Caudate nucleus (tissue), 63 donors: ENCODE measurements at places on chromosomes 2 and 18.

DNA sequence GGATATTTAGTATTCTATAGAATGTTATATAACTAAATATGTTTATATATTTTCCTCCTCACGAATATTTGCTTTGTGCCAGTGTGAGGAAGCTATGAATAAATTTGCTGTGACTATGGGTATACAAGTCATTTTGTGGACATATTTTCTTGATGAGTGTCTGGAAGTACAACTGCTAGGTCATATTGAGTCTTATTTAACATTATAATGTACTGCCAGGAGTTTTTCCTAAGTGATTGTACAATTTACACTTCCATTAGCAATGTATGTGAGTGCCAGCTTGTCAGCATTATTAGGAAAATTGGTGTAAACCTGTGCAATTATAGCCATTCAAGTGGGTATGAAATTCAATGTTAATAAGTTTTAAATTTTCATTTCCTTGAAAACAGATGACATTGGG is 1328.9 kb upstream of the TMEFF2 start:
- DNase-seq, result no peak

- DNase-seq, result no peak
Observed at GRCh38 chr18:27520401-27520800, 335.3 kb upstream of the CHST9 start.

GRCh38 chr2:45962177-45962921 is 310.9 kb downstream of the PRKCE start:
- DNase-seq, result peak; percentile 42

DNA sequence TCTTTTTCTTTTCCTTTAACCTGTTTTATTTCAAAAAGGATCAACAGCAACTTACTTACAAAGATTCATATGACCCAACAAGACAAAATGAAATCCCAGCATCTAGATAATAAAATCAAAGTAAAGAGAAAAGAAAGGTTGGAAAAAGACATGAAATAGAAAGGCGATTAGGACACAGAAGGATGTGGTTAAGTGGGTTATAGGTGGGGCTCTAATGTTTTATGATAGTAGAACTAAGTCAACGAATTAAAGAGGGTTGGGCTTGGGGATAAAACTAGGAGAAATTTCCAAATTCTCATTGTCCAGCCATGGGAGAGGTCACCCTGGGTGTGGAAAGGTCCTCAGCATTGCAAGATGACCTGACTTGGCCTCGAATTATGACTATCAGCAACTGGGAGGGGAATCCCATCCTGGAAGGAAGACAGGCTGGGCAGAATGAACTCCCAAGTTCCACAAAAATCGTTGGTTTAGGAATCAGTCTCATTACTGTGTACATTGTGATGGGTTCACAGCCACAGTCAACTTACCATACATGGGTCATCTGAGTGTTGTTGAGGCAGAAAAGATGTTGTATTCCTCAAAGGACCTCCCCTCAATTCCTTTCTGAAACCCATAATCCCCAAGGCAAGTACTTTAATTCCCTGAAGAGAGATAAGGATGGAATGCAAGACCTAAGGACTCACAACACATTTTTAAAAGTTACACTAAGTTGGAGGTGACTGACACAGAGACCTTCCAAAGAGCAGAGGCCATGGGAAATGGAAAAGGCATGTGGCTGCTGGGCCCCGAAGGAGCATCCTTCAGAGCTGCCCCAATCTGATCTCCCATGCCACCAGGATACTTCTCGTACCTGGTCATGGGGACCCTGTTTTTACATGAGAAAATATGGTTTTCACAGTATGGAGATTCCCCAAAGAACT is 167.6 kb downstream of the UXS1 start:
- DNase-seq, result no peak

GRCh38 chr2:8154936-8155335 is 526.9 kb upstream of the ID2 start:
- DNase-seq, result no peak

DNA sequence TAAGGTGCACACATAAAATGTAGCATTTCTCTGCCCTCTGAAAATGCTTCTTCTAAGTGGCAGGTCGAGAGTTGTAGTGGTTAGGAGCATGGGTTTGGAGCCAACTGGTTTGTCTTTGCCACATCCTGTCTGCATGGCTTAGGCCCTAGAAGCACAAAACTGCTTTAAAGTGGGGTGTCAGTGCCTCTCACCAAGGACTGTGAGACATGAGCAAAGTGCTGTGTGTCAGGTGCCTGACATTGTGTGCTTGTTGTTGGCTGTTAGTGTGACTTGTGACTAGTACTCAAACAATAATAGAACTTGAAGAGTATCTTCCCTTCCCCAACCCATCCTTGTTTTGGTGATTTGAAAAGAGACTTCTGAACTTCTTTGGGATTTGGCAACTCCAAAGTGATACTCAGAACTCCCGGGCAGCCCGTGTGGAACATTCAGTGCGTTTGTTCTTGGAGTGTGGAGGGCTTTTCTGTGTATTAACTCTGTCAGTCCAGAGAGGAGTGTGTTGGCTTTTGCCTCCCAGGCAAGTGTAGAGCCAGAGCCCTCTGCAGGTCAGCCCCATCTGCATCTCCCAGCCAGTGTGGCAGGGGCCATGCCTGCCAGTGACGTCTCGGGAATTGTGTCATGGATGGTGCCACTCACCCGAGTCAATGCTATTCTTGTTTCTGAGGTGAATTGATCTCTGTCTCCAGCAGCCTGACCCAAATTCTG is 5.0 kb downstream of the MGAT5 start:
- peak; percentile 58 for DNase-seq

GRCh38 chr2:50952596-50952995 is 79.3 kb downstream of the NRXN1 start:
- no peak for DNase-seq

- DNase-seq, result no peak
Observed at GRCh38 chr2:172877826-172878225, 142.2 kb downstream of the RAPGEF4 start.

DNA sequence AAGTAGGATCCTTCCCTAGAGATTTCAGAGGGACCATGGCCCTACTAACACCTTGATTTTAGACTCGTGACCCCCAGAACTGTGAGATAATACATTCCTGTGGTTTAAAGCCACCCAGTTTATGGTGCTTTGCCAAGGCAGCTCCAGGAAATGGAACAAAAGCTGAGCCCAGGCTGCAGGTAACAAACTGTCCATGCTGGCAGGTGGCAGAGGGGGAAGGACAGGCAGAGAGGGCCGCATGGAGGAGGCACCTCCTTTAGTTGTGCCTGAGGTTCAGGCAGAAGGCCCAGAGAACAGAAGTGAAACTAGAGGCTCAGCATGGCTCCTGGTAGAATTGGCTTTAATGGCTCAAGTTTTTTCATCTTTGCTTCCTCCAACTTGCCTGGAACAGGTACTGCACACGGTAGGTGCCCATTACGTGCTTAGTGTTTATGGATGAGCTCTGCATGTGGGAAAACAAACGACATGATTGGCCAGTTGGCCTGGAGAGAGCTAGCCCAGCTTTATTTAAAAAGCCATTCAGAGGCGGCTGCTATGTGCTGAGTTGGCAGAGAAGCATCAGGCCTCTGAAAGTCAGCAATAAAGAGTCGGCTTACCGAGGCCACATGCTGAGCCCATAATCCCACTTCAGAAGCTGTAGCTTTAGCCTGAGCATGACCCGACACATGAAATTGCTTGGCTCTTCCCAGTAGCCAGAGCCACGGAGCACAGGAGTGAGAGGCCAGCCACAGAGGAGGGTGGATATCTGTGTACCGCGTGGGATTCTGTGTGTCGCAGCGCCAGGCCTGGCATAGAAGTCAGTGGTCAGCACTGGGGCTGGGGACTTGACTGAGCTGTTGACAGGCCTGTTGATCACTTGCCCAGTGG is 36.5 kb downstream of the HS1BP3 start:
- no peak for DNase-seq

- DNase-seq, result no peak
Observed at GRCh38 chr2:169734169-169734847, 676 bp downstream of the KLHL23 start.

GRCh38 chr18:61831071-61831470 is 61.7 kb downstream of the RNF152 start:
- no peak for DNase-seq

GRCh38 chr2:149331023-149331400 is 625 bp downstream of the LYPD6 start:
- DNase-seq, result no peak

- DNase-seq, result no peak
Observed at GRCh38 chr2:75558786-75559679, 1.7 kb downstream of the EVA1A start.

- no peak for DNase-seq
Observed at GRCh38 chr18:54149078-54149697, 75.3 kb downstream of the MBD2 start.

DNA sequence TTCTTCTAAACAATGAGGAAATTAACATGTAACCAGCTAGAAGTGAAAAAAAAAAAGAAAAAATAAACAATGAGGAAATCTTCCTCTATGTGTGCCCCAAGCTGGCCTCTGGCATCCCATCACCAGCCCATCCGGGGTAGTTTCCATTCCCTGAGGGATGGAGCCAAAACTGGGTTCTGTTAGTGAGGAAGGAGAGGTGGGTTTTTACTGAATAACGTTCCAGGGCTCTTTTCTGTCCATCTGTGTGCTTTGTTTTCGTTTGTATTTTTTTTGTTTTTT is 9.7 kb downstream of the EFHD1 start:
- no peak for DNase-seq

DNA sequence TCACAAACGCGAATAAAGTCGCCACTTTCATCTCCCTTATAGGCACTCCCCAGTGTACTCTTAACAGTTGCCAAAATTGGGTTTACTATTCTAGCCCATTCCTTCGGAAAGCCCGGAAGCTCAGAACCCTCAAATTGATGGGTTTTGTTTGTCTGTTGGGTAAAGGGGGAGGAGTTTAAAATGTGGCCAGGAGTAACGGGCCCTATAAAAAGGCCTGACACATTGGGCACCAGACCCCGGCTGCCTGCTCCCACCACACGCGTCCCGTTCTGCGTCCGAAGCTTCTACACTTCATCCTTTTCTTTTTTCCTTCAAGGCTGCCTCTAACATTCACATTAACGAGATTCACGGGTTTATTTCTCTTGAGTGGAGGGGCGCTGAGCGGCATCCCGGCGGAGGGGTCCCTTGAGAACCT is 837 bp downstream of the NHEJ1 start:
- DNase-seq, result no peak

- no peak for DNase-seq
Observed at GRCh38 chr18:12989397-12990122, 1.6 kb upstream of the CEP192 start.

- no peak for DNase-seq
Observed at GRCh38 chr2:118431997-118432396, 343.7 kb downstream of the INSIG2 start.

GRCh38 chr2:44652701-44653100 is 288.8 kb upstream of the SIX3 start:
- no peak for DNase-seq

- DNase-seq, result no peak
Observed at GRCh38 chr18:2535419-2535910, 35.8 kb downstream of the METTL4 start.

DNA sequence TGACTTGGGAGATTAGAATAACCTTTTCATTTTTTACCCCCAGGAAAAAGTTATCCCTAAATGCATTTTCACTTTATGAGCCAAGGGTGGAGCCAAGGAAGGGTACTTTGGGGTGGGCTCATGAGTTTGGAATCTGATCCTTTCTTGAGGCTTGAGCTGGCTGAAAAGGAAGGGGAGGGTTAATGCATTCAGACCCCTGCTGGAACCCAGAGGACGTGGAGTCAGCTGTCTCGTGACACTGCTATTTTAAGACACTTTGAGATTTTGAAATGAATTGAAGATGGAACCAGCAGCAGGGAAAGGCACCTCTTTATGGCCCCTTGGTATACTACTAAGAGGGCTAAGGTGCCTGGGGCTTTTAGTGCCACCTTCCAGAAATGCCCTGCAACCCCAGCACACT is 90.4 kb downstream of the MARCHF4 start:
- DNase-seq, result no peak

GRCh38 chr2:11477994-11478393 is 12.0 kb upstream of the E2F6 start:
- peak; percentile 86 for DNase-seq

DNA sequence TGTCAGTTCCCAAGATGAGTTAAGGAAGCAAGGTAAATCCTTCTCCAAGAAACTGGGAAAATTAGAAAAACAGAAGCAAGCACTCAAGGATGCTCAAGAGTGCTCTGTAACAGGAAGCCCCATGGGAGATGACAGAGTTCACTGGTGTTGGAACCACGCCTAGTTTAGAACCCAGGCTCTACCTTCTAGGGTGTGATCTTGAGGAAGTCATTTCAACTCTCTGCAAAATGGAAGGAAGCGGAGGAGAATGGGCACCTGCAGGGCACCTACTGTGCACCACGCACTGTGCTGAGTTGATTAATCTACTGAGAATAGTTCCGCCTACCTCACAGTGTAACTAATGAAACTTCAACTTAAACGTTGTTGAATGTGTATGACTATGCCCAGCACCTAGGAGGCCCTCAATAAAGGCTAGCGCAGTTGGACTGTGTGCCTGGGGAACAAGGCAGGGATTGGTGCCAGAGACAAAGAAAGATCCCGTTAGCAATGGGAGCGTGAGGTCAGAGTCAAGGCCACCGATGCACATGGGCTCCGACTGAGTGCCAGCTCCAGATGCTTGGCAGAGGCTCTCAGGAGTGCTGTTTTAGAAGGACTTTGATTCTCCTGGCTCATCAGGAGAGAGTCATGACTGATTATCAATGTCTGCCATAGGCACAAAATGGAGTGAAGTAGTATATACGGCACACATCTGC is 93.7 kb downstream of the MAPK4 start:
- DNase-seq, result no peak

DNA sequence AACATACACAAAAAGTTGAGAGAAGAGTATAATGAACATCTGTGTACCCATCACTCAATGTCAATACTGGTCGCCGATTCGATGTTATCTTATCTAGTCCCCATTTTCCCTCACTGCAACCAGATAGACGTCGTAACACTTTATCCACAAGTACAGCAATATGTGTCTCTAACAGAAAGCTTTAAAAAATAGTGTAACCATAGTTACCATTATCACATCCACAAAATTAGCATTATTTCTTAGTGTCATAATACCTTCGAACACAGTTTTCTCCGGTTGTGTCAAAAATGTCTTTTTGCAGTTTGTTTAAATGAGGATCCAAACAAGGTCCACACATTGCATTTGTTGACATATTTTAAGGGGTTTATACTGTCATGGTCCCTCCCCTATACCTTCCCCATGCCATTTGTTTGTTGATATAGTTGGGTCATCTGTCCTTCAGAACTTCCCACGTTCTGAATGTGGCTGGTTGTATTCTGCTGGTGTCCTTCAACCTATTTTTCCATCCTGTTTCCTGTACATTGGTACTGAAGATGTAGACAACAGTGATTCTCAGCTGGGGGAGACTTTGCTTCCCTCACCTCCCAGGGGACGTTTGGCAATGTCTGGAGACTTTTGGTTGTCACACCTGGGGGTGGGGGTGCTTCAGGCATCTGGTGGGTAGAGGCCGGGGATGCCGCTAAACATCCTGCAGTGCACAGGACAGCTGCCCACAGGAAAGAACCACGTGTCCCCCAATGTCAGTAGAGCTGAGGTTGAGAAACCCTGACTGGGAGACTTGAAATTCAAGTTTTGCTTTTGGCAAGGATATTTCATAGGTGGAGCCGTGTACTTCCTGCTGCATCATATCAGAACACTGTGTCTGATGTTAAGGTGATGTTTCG is 72.7 kb upstream of the SPRED2 start:
- no peak for DNase-seq
